ENCODE measurements at places on chromosomes 7 and 10. TPM values are rescaled to one million over a fixed set of nuclear protein-coding genes. Genes with fewer than 3 reads are reported as not detected.

DNA sequence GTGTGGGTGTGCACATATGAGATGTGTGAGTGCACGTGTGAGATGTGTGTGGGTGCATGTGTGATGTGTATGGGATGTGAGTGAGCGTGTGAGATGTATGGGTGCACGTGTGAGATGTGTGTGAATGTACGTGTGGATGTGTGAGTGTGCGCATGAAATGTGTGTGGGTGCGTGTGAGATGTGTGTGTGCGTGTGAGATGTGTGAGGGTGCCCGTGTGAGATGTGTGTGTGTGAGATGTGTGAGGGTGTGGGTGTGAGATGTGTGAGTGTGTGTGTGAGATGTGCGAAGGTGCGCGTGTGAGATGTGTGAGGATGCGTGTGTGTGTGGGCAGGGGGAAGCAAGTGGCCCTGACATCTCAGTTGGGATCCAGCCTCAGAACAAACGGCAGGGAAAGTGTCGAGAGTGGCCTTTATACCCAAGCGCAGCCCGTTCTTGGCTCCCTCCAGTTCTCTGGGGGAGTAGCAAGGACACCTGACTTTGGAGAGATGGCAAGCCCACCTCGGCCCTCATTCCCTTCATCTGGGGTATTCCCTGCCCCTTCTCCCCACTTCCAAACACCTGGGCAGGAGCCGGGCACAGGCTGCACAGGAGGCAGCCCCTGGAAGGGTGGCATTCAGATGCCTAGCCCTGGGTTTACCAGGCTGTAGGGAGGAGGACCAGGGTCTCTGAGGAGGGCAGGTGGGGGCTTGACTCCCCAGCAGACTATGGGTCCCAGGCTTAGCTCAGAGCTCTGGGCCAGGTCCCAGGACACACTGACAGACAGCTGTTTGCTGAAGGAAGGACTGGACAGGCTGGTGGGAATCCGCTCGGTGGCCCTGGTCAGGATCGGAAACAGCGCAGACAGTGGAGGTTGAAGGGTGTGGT is 31.6 kb downstream of the PPIF start:
- no peak for DNase-seq

DNA sequence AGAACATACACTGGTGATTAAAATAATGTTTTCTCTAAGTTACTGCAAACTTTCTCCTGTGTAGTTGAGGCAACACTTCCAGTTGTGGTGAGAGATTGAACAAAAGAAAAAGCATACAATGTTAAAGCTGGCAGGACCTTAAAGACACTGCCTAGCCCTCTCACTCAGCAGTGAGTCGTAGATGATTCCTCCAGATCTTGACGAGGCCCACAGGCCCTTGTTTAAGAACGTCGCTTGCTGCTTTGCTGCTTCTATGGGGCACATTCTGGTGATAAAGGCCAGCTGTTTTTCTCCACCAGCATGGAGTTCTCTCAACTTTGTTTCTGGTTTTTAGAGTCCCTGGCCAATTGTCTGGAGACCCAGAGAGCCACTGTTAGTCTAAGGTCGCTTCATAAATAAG is 2.8 kb upstream of the DENND11 start:
- DNase-seq, result no peak

DNA sequence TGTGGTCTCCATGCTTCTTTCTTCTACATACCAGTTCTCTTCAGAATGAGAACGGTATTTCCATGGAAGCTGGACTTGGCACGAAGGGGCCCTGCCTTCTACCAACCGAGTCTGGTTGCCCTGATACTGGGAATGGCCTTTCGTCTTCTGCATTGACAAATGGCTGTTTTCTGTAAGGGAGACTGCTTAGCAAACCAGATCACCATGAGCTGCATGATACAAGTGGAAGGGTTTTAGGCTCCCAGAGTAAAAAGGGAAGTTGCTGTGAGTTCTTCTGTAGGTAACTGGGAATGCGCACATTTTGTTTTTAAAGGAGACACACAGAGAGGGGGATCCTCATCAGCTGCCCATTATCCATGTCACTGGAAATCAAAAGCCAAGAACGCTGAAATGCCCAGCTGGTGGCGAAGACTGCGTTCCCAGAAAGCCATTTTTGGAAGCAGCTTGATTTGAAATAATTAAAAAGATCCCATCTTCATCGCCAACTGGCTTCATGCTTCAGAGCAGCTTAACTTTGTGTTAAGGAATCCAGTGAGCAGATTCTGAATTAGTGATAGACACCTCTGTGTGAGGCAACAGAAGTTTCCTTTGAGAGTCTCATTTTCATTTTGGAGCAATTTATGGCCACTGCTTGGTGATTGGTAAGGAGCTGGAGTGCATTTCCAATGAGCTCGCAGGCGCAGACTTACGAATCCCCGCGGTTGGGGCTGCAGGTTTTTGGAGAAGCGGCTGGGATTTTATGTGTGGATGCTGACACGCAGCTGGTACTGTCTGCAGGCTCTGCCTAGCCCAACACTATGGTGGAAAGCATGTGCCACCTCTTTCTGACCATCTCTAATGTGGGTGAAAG is 672.7 kb upstream of the FOXK1 start:
- DNase-seq, result no peak

GRCh38 chr10:125550362-125550761 is 132.6 kb downstream of the TEX36 start:
- no peak for DNase-seq

DNA sequence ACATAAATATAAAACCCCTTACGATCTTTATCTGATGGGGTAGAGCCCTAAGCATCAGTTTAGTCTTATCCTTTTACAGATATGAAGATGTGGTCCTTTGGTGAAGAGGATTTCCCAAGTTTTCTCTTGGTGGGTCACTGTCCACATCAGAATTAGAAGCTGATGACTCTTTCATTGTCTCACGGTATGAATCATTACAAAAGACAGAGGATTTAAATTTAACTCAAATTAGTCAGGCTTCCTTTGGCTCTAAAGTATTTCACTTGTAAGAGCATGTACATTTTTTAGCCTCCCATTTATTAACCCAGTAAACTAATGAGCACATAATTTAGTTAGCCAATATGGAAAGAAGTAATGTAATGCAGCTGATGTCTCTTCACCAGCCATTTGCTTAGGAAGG is 49.9 kb upstream of the TMEM26 start:
- DNase-seq, result no peak

GRCh38 chr7:31309407-31309806 is 31.1 kb downstream of the NEUROD6 start:
- DNase-seq, result no peak

DNA sequence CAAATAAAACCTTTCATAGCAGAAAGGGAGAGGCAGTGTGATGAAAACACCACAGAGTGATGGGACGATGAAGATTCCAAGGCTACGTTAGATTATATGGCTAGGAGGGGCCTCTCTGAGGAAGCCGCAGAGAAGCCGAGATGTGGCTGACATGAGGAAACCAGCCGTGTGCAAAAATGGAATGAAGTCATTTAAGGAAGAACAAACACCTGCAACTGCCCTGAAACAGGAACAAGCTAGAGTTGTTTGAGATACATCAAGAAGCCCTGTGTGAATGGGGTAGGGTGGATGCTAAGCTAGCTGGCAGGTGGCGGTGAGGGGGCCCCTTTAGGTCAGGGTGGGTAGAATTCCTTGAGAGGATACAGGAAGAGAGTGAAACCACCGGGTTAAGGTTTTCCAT is 129.5 kb downstream of the KLF6 start:
- DNase-seq, result no peak

- DNase-seq, result no peak
Measured at GRCh38 chr10:78645169-78645686, 423.5 kb upstream of the ZMIZ1 start.

DNA sequence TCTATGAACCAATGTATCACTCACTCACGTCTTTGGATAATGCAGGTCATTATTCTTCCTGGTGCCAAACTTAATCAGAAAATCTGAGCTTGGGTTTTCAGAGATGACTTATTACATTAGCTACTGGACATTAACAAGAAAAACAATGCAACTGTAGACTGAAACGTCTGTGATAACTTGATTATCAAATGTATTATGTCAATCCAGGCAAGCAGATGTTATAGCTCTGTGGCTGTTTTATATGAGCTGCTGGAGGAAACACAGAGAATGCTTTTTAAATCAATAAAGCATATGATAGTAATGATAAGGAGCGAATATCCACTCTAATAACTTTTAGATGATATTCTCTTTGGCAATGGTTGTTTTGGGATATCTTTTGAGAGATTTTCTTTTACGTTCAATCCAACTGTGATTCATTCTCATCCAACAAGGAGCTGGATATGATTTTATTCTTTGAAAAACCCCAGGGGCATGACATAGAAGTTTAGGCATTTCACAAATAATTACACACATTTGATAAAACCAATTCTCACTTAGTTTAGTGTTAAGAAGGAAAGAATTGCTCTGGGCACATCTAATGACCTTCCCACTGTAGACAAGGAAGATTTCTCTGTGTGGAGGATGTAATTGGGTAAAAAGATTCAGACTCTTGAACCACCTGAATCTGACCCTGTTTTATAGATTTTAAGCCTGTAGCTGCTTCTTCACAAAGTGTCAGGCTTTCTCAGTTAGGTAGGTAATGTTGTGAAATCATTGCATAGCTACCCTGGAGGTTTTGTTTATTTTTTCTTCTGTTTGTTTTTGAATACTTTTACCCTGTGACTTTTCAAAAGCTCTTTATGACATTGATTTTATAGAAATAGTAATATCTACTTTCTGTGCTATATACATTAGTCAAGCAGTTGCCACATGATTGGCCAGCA is 1124.7 kb downstream of the DNAJB9 start:
- no peak for DNase-seq

DNA sequence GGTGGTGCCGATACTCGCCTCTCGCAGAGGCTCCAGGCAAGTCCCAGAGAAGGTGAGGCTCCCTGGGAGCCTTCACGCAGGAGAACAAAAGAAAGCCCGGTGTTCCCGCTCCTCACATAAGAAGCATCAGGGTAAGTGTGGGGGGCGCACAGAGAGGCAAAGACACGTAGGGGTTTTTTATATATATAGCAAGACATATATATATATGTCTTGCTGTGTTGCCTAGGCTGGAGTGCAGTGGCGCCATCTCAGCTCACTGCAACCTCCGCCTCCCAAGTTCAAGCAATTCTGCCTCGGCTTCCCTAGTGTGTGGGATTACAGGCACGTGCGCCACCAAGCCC is 61.3 kb downstream of the PDIA4 start:
- no peak for DNase-seq

- no peak for DNase-seq
Measured at GRCh38 chr7:89772276-89772675, 382.0 kb upstream of the STEAP1 start.

The PON3 gene
- polyA plus RNA-seq, result not detected

The PLXDC2 gene
- polyA plus RNA-seq, result 23.0 TPM

The NRP1 gene
- polyA plus RNA-seq, result 1.2 TPM

The ASZ1 gene
- polyA plus RNA-seq, result not detected

All from H1 (cell line).